ENCODE measurements at places on chromosomes 4 and X. TPM values are rescaled to one million over a fixed set of nuclear protein-coding genes. Genes with fewer than 3 reads are reported as not detected.

The RBM47 gene
- 2.5 TPM for total RNA-seq

The ZNF157 gene
- not detected for total RNA-seq

The MAOA gene
- total RNA-seq, result 4.8 TPM

The ANTXR2 gene
- 89.5 TPM for total RNA-seq

Data from smooth muscle cell of bladder (primary cell).